ENCODE measurements at places on chromosomes 5 and 9.

- DNase-seq: no peak
These were observed 716 bp downstream of the HARS1 start for GRCh38 chr5:140690376-140690932.

GRCh38 chr5:126351153-126351552 lies 72.1 kb upstream of the GRAMD2B start:
- DNase-seq: no peak

GRCh38 chr9:134653259-134654009 lies 11.8 kb downstream of the COL5A1 start:
- no peak for DNase-seq

DNA sequence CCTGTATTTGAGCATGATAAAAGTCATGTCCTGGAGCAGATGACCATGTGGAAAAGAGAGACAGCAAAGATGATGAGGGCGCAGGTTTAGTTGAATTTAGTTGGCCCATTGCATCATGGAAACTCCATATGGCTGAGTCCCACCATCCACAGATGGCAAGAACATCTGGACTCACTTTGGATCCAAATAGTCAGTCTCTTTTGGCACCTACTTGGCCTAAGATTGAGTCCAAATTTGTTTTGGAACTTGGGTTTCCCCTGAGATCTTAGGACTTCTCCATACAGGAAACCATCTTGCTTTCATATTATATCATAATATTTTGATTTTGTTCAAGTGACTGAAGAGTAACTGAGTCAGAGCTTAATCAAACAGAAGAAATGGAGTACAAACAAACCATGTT lies 217.5 kb downstream of the DRD1 start:
- no peak for DNase-seq

DNA sequence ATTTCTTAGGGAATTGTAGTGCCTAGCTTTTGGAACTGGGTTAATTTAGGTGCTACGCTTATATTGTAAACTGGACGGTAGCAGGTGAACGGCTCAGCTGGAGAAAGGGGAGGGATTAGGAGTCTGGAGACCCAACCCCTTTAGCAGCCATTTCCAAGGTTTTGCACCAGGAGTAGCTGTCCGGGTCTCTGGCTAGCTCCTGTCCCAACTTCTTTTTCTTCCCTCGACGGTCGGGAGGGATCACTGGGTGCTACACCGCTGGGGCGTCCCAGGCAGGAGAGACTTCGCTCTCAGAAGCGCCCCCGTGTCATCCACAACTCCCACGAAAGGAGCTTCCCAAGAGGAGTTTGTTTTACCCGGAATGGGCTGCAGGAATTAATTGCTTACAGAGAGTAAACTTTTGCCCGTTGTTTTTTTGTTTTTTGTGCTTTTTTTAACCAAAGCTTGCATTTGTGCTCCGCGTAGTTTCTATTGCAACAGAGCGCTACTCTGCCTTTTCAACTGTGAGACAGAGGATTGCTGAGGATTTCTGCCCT lies 1640.9 kb upstream of the C9orf72 start:
- DNase-seq: no peak

DNA sequence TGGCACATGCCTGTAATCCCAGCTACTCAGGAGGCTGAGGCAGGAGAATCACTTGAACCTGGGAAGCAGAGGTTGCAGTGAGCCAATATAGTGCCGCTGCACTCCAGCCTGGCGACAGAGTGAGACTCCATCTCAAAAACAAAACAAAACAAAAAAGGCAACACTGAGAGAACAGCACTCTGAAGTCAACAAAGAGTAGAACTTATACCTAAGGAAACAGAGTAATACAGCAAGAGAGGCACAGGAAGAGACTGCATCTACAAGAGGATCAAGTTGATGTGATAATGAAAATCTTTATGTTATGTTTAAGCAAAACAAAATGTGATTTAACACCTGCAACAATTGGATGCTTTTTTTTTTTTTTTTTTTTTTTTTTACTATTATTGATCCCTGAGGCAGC lies 33.1 kb downstream of the FYB1 start:
- no peak for DNase-seq

Data from stimulated activated naive CD4-positive, alpha-beta T cell treated with Interleukin-2 at 50 U/mL for 16 hours (primary cell).